Activated CD4-positive, alpha-beta T cell treated with anti-CD3 and anti-CD28 coated beads, Interleukin-2, amount 10 ng/mL, durations not matched to agents 24 days and 14 days (primary cell): ENCODE measurements at places on chromosomes 7 and 10. TPM values are rescaled to one million over a fixed set of nuclear protein-coding genes. Genes with fewer than 3 reads are reported as not detected.

GRCh38 chr7:141190495-141190894, 116.6 kb downstream of the TMEM178B start:
- no peak for DNase-seq

GRCh38 chr7:75989500-75990388, 4.7 kb downstream of the TMEM120A start:
- no peak for DNase-seq

DNA sequence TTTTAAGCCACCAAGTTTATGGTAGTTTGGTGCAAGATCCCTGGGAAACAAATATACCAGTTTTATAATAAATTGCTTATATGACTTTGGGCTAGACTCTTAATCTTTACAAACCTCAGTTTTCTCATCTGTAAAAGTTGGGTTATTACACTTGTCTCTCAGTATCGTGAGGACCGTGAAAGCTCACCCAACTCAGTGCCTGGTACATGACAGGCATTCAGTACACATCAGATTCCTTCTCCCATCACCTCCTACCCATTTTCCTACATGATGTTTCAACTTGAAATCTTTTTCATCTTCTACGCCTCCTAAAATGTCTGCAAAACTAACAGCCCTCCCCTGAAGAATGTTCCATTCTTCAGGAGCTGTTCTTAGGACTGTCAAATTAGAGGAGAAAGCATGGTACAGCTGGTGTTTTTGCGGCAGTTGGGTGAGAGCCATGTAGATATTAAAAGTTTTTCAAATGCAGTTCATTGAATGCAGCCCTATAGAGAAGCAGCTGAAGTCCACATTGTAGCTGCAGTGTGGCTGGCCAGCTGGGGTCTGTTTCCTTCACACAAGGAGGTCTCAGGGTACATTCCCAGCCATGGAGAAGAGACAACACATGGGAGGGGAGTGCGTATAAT, 812.8 kb downstream of the LRMDA start:
- DNase-seq = no peak

- DNase-seq = no peak
These were observed 8.4 kb downstream of the DBNL start for GRCh38 chr7:44052771-44053365.

FBXO24 gene
- total RNA-seq = 0.38 and 0.42 TPM in 2 replicates

DNA sequence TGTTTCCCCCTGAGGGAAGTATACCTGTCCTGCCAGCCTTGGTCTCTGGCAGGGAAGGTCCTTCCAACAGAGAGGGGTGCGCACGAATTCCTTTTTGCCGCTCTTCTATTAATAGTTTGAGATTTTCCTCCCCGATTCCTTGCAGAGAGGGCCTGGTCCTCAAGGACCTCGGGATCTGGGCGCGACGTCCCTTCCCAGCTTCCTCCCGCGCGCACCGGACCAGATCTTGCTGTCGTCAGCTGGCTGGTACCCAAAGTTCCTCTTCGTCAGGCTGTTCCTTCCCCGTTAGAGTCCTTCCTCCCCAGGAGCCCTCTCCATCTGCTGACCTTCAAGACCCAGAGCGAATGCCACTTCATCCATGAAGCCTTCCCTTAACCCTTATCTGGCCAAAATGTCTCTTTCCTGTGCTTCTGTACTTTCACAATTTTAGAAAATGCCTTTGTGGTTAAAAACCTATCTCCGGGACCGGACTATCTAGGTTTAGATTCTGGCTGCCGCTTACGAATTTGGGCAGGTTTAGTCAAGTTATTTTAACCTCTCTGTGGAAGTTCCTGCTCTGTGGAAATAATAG, 851 bp upstream of the GOT1 start:
- DNase-seq = peak; percentile 71

CRPPA gene
- 1.1 and 1.3 TPM in 2 replicates for total RNA-seq

GRCh38 chr7:85081392-85081791, 105.5 kb downstream of the SEMA3D start:
- DNase-seq = no peak

- no peak for DNase-seq
These were observed 96.5 kb downstream of the NRP1 start for GRCh38 chr10:33237736-33238624.

GRCh38 chr7:20217193-20217948, at the start of gene MACC1:
Gene MACC1, minus strand, starts transcription at chr7:20217384. Its CDS starts 55,522 bp downstream, at chr7:20161862.
- DNase-seq = no peak

DNA sequence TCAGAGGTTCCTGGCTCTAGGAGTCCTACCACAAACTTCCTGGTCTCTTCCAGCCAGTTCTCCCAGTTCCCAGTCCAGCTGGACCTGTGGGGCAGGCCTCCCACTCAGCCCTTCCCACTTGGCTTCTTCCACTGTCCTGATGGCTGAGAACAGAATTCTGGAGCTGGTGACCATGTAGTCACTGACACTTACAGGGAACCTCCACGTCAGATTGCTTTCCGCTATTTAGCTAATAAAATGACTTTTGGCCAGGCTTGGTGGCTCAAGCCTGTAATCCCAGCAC, 63.5 kb upstream of the ZRANB1 start:
- DNase-seq = no peak

SDK1 gene
- total RNA-seq = 0.14 and 0.16 TPM in 2 replicates

DNA sequence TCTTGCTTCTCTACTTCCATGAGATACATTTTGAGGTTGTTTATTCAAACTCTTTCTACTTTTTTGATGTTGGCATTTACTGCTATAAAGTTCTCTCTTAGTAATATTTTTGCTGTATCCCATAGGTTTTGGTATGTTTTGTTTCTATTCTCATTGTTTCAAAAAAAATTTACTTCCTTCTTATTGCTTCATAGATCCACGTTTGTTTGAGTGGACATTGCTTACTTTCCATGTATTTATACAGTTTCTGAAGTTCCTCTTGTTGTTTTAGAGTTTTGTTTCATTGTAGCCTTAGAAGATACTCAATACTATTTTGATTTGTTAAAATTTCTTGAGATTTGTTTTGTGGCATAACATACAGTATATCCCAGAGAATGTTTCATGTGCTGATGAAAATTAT, 13.7 kb downstream of the TAS2R40 start:
- no peak for DNase-seq

GRCh38 chr10:23053036-23053435, 42.3 kb upstream of the MSRB2 start:
- no peak for DNase-seq

- no peak for DNase-seq
These were observed 143.2 kb downstream of the GRK5 start for GRCh38 chr10:119350502-119351097.

PTEN gene
- 48.6 and 51.3 TPM in 2 replicates for total RNA-seq

CYP3A4 gene
- not detected in 2 replicates for total RNA-seq

- DNase-seq = no peak
These were observed 66.8 kb downstream of the CACNA2D1 start for GRCh38 chr7:82376739-82377138.

ALOX5 gene
- total RNA-seq = 1.0 and 2.4 TPM in 2 replicates

- no peak for DNase-seq
These were observed 38.2 kb downstream of the FAM53B start for GRCh38 chr10:124705817-124706461.

GRCh38 chr10:43689618-43689954, 40.9 kb upstream of the ZNF32 start:
- DNase-seq = peak; percentile 79

DNA sequence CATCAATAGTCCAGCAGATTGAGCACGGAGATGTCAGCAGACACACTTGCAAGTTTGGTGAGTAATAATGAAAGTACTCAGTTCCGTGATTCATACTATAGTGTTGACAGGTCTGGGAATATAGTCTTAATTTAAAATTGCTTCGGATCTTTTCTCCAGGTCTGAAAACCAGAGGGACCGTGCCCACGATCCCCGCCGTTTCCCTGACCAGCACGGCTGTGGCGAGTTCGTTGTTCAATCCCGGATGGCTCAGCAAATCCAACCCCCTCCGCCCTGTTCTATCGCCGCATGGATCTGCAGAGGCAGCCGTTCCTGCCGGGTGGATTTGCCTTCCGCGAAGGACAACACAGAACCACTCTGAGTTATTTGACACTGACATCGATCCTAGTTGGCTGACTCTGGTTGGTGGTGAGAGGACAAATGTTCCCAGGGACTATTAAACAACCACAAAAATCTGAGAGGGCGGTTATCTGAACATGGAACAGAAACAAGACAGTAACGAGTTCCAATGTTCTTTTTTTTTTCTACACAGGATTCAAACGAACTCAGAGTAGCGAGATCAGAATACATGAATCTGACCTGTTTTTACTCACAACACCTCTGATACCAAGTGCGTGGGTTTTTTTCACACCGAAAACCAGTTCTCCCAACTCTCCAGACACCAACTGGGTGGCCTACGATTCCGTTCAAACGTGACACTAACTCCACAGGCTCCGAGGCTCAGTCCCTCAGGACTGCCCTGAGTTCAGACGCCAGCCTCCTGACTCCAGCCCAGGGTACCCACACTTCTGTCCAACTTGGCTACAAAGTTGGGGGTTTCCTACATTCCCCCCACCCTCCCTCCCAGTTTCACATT, 52.7 kb downstream of the RBM17 start:
- peak; percentile 81 for DNase-seq

PIK3AP1 gene
- 9.6 and 11.7 TPM in 2 replicates for total RNA-seq

GRID2IP gene
- total RNA-seq = 0.05 TPM in 1 of 2 replicates, not detected in the other

DDC gene
- total RNA-seq = 0.19 and 0.35 TPM in 2 replicates

DNA sequence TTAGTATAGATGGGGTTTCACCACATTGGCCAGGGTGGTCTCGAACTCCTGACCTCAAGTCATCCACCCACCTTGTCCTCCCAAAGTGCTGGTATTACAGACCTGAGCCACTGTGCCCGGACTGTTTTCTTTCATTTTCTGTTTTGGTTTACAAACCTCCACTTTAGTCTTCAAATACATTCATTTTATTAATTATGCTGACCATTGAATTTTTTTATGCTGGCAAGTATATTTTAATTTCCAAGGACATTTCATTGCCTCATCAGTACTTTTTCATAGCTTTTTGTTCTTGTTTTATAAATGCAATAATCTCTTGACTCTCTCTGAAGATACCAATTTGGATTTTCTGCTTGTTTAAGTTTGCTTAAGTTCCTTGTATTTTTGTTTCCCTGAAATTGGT, 170.5 kb downstream of the CACNB2 start:
- DNase-seq = no peak

DNA sequence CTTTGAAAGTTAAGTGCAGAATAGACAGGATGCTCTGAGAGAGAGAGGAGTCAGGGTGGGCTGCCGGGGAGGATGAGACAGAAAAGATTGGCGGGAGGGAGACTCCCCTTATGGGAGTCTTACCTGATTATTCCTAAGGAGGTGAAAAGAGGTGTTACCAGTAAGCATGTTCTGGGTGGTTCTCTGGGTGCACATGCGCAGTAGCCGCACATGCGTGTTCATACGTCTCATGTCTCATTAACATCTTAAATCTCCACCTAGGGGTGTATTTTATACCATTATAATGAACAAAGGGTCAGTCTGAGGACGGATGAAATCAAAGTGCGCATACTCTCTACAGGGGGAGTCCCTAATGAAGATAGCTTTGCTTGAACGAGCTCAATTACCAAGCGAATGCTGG, 592.9 kb upstream of the C7orf33 start:
- no peak for DNase-seq

DNA sequence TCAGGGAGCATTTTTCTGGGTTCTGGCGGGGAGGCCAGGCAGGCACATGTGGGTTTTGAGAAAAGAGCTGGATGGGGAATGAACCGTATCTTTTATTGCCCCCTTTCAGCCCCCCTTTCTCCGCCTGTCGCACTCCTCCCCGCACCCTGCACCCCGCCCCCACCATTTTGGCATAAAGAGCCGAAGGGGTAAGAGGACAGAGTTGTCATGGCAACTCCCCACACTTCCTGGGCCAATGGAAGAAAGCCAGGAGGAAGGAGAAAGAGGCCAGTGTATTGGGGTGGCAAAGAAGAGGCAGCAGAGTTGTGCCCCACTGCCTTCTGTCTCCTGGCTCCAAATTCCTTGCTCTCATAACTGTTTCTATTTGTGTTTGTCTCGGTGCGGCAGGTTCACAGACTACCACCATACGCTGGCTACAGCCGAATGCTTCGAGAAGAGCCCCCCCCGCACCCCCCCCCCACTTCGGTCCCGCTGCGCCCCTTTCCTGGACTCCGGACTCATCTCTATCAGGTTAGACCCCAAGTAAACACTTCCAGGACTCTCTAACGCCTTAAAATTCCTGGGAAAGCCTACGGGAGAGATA, 3.4 kb downstream of the KCNIP2 start:
- peak; percentile 80 for DNase-seq

FAM180A gene
- not detected in 2 replicates for total RNA-seq

SVOPL gene
- not detected in 2 replicates for total RNA-seq

GRCh38 chr7:43628431-43628830, 45.5 kb downstream of the STK17A start:
- DNase-seq = no peak

DNA sequence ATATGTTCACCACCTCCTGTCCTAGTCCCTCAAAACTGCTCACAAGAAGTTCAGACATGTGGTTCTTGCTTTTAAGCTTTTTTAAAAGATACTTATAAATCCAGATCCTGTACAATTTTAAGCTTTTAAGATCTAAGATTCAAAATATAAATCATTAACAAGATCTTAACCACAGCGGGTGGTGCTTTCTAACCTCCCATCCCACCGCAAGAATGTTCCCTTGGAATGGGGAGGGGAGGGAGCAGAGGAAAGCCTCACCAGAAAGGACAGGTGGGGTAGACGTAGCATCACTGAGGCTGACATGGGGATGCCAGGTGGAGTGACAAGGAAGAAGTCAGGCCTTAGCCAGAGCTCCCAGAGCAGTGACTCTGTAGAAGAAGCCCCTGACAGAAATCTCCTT, 133.5 kb downstream of the C1GALT1 start:
- no peak for DNase-seq

- DNase-seq = no peak
These were observed 285.9 kb upstream of the ETV1 start for GRCh38 chr7:14275356-14275755.

- DNase-seq = no peak
These were observed 21.4 kb upstream of the GSDME start for GRCh38 chr7:24778543-24779282.

GRCh38 chr7:40234666-40235065, 99.9 kb downstream of the SUGCT start:
- no peak for DNase-seq

ANKRD30A gene
- total RNA-seq = not detected in 2 replicates

LRRC17 gene
- total RNA-seq = not detected in 2 replicates

DNA sequence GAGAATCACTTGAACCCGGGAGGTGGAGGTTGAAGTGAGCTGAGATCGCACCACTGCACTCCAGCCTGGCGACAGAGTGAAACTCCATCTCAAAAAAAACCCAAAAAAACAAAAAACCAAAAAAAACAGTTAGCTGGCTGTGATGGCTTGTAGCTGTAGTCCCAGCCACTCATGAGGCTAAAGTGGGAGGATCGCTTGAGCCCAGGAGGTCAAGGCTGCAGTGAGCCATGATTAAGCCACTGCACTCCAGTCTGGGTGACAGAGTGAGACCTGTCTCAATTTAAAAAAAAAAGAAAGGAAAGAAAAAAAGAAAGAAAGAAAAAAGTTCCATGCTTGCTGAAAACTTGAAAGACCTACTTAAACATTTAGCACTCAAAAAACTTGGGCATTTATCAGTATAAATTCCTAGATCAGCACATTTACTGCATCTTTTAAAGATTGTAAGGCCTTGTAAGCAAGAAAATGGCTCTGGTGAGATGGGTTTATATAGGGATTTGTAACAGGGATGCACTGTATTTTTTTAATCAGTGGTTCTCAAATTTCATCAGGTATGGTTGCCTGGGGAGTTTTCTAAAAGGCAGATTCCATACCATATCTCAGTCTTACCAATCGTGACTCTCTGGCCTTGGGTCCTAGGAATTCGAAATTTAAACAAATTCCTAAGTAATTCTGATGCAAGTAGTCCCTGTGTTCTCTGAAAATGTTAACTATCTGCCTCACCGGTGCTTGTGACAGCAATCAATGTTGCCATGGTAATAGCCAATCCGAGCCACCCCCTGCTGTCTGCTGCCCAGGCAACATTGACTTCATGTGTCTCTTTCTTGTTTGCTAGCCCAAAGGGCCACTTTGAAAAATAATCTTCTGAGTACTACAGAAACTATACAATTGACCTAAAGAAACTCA, 11.5 kb upstream of the NT5C2 start:
- DNase-seq = no peak
